ENCODE measurements at places on chromosomes 13 and 19.

- no peak for DNase-seq
Observed at GRCh38 chr13:97295283-97296182, 73.4 kb downstream of the MBNL2 start.

GRCh38 chr19:741506-742131 is 9.3 kb upstream of the MISP start:
- peak; percentile 69 for DNase-seq

- no peak for DNase-seq
Observed at GRCh38 chr19:41175801-41176777, 16.9 kb upstream of the CYP2S1 start.

DNA sequence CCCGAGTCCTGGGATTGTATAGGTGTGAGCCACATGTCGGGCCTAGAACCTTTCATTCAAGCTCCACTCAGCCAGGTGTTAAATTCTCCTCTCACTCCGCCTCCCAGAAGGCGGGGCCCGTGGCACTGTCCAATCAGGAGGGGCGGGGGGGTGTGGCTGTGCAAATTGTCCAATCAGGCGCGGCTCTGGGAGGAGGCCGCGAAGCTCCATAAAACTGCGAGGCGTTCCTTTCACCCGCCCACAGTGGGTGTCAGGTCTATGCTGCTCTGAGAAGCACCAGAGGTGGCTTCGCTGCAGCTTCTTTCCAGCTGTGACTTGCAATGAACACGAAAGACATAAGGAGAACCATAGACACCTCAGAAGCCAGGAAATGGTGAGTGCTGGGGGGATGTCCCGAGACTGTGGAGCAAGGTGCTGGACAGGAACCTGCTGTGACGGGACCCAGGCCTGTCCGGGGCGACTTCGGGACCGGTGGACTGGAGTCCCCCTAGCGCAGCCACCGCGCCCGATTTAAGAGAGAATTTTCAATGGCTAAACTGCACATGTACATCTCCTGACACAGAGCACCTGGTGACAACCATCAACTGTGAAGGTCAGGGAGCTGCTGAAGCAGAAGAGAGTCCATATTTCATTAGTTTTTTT is 3.0 kb upstream of the ZNF136 start:
- DNase-seq = no peak

GRCh38 chr13:78701383-78701782 is 42.4 kb upstream of the OBI1 start:
- DNase-seq = no peak

GRCh38 chr13:104817271-104817670 is 1718.2 kb downstream of the EFNB2 start:
- DNase-seq = no peak

DNA sequence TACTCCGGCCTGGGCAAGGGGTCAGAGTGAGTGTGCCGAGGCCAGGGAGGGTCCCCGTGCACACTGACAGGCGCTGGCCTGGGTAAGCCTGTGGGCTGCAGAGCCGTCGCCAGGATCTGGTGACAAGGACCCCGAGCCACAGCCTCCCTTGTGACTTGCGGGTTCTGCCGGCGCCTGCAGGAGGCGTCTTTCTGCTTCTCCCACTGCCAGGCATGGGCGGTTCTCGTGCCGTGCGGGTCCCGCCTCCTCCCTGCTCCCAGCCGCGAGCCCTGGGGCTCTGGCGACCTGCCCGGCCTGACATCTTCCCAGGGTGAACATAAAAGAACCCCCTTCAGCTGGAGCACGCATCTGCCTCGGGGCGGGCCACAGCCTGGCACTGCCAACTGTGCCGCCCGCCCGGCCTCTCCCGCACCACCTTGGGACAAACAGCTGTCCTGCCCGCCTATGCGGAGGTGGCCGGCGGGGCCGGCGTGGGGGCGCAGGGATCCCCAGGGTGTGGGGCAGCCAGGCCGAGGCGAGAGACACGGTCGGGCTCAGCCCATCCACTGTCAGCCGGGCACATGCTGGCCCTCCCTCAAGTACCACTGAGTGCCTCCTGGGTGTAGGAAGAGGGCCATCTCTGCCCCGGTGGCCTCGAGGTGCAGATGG is 1.5 kb upstream of the HCN2 start:
- DNase-seq = peak; percentile 91

DNA sequence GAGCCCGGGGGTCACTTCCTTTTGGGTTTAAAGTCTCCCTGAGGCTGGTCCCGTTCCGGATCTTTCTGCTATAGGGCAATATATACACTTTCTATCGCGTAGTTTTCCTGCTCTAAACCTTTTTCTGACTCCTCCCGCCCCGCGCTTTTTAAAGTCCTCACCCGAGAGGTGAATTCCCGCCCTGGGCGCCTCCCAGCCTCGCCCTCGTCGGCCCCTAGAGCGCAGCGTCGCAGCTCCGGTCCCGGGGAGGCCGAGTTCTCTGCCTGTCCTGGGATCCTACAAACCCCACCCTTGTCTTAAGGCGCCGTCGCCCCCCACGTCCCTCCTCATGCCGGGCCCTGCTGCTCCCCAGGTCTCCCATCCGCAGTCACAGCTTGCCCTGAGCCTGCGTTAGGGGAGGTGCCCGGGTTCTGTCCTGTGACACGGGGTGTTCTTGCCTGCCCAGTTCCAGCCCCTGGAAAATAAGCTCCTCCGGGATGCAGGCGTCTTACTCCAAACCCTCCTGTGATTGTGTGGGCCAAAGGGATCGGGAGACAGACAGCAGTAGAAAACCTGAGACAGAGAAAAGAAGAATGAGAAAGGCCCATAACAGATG is 491 bp downstream of the ZNF525 start:
- DNase-seq = peak; percentile 43

Measured in D341Med (cell line).